NK-92 treated with Interleukin-12 subunit alpha and Interleukin-12 subunit beta, amount 100 ng/mL, for 24 hours (cell line): ENCODE measurements at places on chromosomes 7 and 10.
A peak's percentile ranks its signal among the peaks of the same experiment; 100 is the strongest.

DNA sequence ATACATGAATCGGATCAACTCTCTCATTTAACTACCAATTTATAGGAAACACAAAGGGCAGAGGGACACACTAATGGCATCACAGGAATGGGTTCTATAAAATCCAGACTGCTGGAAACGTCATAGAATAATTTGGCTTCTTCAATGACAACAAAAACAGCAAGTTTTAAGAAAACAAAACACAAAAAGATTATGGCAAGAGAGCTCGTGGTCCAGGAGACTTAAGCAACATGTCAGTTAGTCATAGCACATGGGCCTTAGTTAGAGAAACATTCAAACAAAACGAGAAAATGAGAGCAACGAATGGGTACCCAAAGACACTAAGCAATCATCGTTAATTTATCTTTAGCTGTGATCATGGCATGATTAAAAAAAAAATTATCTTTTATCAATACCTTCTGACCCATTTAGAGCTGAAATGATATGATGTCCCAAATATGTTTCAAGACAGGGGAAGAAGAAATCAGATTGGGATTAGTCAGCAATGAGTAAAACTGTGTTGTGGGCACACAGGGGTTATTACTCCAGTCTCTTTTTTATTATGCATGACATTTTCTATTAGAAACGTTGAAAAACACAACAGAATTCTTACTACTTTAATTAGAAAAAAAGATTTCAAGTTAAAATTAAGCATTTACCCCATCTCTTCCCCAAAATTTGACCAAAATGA lies 28.3 kb downstream of the NCAPG2 start:
- DNase-seq, result no peak

DNA sequence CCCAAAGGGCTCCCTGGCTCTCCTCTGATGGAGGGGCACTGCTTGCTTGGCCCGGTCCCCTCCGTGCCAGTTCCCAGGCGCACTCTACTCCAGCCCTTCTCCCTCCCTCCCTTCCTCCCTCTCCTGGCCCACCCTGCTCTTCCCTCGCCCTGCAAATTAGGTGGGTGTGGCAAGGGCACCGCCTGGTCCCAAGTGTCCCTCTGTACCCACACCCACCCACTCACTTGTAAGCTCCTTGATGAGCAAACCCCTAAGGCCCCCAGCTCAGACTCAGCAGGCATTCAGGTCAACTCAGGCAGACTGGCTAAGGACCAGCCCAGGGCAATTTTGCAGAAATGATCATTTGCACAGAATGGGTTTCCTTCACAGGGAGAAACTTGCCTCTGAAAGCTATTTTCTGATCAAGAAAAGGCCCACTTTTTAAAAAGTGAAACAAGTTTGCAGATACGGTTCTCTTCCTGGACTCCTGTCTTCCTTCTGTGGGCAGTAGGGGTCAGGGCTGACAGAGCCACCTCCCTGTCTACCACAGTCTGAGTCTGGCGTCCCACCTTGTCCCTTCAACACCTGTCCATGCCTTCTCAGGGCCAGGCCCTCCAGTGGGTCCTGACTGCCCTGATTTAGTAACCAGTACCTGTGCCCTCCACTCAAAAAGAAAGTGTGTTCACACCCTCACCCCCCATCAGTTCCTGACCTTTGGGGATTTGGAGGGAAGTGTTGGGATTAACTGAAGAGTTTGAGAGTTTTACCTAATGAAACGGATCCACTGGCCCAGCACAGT lies 28.3 kb downstream of the C10orf71 start:
- no peak for DNase-seq

GRCh38 chr7:94307399-94308048 lies 87.2 kb upstream of the COL1A2 start:
- DNase-seq, result no peak

- DNase-seq, result no peak
These were observed 677.5 kb upstream of the ZWINT start for GRCh38 chr10:57038531-57038930.

- DNase-seq, result no peak
These were observed 28.1 kb upstream of the ELN start for GRCh38 chr7:73999664-74000435.

- peak; percentile 19 for DNase-seq
These were observed 219.6 kb downstream of the PTEN start for GRCh38 chr10:88082806-88083596.

DNA sequence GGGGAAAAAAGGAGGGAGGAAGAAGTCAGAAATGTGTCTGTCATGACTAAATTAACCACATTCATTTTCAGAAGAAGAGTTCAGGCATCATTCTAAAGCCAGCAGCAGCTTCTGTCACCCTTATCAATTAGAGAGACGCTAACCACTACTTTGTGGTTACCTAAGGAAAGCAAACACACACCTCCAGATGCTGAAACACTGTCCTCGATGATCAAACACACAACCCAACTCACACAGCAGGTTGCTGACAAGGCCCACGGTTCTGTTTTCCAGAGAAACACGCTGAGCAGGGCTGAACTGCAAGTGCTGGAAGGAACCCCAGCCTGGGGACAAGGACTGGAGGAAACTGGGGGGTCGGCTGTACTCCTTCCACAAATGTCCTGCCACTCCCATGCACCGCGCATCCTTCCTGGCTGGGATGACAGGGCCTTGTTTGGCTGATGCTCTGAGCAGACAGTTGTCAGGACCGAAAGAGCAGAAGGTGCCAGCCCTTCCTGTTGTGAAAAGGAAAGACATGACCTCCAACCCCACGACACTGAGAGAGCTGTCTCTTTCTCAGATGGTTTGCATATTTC lies 36.6 kb downstream of the PRKCQ start:
- peak; percentile 20 for DNase-seq

DNA sequence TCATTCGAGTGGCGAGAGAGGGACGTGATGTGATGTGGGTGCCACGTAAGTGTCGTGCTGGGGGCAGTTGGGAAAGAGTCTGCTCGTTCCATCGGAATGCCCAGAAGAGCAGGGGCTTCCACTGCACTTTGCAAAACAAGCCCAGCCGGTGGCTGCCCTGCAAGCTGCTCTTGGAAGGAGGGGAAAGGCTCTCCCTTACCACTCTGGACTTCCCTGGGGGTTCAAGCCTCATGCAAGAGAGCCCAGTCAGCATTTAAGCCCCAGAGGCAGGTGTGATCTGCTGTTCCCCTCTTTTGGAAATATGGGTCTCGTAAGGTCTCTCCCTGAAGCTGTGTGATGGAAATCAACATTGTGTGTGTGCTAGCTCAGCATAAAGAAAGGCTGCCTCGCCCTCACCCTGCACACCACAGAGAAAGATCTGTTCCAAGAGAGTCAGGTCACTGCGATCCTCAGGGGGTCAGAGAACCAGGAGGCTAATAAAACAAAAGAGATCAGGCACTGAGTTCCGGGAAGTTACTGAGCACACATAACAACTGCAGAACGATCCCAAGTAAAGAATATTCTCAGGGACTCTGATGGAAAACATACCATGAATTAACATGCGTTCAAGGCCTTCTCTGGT lies 212.5 kb downstream of the ADAM12 start:
- no peak for DNase-seq

DNA sequence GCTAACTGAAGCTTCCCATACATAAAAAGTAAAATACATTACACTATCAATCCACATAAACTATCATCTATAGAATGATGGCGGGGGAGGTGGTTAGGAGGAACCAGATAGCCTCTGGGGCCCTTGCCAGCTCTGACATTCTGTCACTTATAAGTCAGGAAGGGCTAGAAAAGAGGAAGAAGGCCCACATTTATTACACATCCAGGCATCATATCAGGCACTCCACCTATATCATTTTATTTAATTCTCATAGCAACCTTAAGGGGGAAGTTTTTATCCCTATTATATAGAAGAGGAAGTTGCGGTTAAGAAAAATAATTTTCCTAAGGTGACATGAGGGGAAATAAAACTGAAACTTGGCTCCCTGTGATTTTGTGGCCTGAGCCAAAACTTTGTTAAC lies 29.9 kb downstream of the HEPACAM2 start:
- no peak for DNase-seq

- no peak for DNase-seq
These were observed 428.9 kb downstream of the TNS3 start for GRCh38 chr7:47153058-47153457.

- no peak for DNase-seq
These were observed 49.6 kb downstream of the GRID1 start for GRCh38 chr10:86316990-86317389.

- DNase-seq, result no peak
These were observed 12.7 kb downstream of the SKIDA1 start for GRCh38 chr10:21512573-21513404.

DNA sequence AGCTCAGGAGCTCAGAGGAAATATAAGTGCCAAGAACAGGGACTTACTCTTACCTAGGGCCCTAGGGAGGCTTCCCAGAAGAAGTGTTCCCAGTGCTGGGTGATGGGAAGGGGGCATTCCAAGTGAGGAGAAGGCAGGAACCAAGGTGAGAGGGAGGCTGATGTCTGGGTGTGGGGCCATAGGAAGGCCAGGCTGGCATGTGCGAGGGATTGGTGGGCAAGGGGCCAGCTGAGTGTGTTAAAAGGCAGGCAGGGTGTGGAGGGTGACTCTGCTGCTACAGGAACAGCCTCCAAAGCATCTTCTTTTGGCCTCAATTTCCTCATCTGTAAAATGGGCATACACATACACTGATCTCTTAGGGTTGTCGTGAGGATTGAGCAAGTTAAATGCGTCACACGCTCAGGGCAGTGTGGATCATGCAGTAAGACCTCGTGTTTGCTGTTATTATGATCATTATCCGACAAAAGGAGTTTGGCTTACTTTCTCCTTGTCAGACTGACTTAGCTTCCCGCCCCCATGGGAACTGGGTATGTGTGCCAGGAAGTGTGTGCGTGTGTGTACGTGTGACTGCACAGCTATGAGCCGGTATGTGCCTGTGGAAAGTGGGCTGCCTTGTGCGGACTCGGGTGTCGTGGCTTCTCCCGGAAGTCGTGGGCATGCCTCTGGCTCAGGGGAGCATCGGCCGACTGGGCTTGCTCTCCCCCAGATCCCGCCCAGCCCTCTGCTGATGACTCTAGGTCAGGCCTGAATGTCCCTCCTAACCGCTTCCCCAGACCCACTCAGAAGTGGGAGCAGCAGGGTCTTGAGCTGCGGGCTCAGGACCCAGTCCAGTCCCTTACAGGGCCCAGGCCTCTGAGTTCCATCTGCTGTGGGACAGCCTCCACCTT lies 59.6 kb downstream of the NEURL1 start:
- DNase-seq, result no peak

DNA sequence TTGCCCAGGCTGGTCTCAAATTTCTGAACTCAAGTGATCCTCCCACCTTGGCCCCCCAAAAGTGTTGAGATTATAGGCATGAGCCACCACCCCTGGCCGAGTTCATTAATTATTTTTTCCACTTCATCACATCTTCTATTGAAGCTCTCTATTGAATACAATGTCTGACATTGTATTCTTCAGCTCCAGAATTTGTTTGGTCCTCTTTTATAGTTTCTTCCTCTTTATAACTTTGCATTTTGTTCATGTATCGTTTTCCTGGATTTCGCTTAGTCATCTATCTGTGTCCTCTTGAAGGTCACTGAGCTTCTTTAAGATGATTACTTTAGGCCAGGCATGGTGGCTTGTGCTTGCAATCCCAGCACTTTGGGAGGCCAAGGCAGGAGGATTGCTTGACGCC lies 30.2 kb downstream of the NOM1 start:
- DNase-seq, result no peak

DNA sequence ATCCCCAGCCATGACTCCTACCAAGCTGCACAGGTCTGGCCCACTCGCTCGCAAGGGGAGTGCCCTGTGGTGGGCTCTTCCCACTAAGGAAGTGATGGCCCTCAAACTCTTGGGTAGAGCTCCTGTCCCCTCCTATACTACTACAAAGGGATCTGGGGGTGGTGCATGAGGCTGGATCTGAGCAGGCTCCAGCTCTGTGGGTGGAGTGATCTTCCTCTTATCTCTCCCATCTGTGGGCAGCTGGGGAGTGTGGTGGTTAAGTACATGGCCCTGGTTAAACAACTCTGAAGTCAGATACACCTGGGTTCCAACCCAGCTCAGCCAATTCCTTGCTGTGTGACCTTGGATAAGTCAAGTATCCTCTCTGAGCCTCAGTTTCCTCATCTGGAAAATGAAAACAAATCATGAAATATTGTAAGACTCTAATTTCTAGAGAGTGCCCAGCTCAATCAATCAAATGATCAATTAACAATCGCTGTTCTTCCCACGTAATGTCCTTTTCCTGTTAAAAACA lies 17.4 kb downstream of the DDIT4 start:
- no peak for DNase-seq

DNA sequence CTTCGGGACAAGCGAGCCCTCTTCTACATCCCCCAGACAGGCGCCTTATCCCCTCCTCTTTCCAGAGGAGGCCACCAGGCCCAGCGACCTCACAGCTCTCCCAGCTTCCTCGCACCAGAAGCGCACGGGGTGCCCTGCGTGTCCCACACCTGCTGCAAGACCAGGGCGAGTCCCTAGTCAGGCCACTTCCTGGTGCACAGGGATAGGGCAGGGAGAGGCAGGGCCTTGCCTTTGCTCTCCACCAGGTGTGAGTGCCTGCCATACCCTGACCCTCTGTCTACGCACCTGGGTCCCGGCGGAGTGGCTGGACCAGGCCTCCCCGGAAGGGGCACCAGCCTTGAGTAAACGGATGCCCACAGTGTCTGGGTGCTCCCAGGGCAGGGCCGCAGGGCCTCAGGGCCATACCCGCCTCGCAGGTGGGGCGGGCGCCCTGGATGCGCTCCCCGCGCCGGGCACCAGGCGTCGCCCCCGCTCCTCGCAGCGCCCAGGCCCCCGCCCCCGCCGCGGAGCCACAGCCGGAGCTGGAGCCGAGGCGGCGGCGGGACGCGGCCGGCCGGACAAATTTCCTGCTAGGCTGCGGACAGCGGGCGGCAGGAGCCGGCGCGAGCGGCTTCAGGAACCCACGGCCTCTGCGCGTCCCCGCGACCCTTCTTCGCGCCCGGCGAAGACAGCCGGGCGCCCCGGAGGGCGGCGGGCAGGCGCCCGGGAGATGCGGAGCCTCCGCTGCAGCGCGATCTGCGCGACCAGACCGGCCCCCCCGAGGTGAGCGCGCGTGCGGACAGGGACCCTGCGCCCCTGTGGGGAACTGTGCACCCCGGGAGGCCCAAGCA lies at the start of gene PTPRE:
Gene PTPRE (plus strand): TSS at position 556 of the 830 bp plus-strand sequence. CDS start 133,779 bp downstream, outside the sequence.
- DNase-seq, result no peak

DNA sequence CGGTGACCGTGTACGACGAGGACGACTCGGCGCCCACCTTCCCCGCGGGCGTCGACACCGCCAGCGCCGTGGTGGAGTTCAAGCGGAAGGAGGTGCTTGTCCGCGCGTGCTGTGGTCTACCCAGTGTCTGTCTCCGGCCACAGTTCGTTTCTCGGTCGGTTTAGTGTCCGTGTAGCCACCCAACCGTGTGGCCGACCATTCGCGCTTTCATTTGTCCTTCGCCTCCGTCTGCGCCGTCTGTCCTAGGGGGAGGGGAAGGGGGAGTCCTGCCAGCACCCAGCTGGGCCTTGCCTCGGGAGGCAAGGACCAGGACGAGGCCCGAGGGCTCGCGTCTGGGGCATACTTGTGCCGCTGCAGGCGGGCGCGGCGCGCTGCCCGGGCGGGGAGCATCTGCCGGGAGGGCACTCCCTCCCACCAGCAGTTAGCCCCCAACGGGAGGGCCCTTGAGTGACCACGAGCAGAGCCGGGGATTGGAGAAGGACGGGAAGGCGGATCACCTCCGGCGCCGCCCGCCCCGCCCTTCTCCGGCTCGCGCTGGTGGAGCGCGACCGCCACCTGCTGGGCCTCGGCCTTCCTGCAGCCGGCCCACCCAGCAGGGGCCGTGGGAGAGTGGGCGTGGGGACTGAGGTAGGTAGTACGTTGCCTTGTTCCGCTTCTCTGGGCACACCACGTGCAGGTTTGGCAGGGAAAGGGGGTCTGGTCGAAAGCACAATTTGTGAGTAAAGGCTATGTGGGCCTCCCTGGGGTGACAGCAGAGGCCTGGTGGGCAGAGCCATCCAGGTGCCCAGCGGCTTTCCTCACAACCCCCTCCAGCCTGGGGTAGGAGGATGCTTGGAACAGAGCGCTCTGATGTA lies 28.5 kb downstream of the RET start:
- DNase-seq, result peak; percentile 26
